ENCODE measurements at places on chromosomes 4 and X.

DNA sequence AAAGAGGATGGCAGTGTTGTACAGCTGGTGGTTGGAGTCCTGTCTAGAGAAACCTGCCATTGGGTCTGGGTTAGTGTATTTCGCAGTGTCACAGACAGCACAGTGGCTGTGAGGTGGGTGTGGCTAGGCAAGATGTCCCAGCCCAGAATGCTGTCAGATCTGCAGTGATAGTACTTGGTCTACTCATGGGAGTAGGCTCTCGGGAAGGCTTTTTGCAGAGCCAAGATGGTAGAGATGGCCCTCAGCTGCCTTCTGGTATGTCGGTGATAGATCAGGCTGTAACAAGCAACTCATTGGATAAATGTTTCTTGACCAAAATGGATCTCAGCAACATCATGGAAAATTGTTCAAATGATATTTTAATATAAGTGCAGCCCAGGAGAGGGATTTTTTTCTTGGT, 84.3 kb upstream of the WDR1 start:
- DNase-seq, result no peak

DNA sequence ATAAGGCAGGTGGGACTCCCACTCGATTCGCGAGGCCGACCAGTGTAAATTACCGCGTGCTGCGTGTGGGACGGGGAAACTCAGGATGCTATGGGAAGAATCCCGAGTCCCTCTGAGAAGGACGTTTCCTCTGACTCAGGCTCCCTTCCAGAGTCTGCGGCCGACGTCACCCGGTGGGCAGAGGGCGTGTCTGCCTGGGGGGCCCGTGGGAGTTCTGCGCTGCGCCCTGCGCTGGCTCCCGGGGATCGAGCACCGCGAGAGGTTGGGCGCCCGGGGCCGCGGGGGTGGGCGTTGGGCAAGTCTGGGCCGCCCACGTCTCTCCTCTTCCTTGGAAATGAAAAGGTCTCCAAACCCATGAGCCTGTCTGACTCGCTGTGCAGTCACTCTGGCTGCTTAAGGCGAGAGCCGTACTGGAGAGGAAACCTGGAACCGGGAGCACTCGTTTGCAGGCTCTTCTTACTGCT, 568 bp downstream of the NIPAL1 start:
- peak; percentile 11 for DNase-seq

- DNase-seq, result peak; percentile 49
Measured at GRCh38 chrX:69133921-69134542, 31.2 kb downstream of the PJA1 start.

GRCh38 chr4:141102367-141102766, 30.9 kb downstream of the RNF150 start:
- peak; percentile 73 for DNase-seq

DNA sequence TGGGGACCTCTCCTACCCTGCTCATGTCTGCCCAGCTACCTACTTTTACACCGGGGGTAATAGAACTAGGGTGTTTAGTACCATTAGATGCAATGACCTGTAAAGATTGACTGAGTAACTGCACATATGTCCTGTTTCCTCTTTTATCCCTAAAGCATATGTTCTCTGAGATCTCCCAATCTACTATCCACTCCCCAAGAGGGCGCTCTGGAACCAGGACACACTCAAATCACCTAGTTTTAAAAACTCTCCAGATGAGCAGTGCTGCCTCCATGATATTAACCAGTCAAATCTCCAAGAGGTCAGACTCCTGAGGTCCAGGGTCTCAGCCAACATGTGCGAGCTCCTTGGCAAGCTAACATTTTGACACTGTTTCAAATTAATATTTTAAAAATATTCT, 87.0 kb upstream of the TSPAN5 start:
- DNase-seq, result peak; percentile 18

DNA sequence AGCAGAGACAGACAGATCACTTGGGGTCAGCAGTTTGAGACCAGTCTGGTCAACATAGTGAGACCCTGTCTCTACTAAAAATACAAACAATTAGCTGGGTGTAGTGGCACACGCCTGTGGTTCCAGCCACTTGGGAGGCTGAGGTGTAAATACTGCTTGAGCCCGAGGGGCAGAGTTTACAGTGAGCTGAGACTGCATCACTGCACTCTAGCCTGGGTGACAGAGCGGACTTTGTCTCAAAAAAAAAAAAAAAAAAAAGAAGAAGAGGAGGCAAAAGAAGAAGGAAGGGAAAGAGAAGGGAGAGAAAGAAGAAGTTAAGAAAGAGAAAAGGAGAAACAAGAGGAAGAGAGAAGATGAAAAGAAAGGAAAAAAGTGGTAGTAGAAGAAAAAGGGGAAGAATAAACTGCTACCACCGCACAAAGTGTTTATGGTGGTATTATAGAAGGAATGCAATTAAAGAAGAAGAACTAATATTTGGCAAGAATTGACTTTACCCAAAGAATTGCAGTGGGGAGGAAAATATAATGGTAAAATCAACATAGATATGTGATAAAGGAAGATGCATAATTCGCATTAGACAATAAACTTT, 19.6 kb upstream of the NSUN7 start:
- DNase-seq, result no peak

GRCh38 chrX:95733426-95733825, 951.2 kb upstream of the DIAPH2 start:
- DNase-seq, result no peak

- no peak for DNase-seq
Measured at GRCh38 chr4:71110499-71110898, 117.0 kb downstream of the DCK start.

GRCh38 chr4:148787831-148788477, 345.7 kb upstream of the NR3C2 start:
- no peak for DNase-seq

GRCh38 chr4:110085131-110085530, 113.3 kb downstream of the ELOVL6 start:
- DNase-seq, result no peak

- no peak for DNase-seq
Measured at GRCh38 chrX:124226129-124226528, 106.3 kb upstream of the TEX13D start.

GRCh38 chr4:28548136-28548535, 1687.5 kb downstream of the STIM2 start:
- no peak for DNase-seq

DNA sequence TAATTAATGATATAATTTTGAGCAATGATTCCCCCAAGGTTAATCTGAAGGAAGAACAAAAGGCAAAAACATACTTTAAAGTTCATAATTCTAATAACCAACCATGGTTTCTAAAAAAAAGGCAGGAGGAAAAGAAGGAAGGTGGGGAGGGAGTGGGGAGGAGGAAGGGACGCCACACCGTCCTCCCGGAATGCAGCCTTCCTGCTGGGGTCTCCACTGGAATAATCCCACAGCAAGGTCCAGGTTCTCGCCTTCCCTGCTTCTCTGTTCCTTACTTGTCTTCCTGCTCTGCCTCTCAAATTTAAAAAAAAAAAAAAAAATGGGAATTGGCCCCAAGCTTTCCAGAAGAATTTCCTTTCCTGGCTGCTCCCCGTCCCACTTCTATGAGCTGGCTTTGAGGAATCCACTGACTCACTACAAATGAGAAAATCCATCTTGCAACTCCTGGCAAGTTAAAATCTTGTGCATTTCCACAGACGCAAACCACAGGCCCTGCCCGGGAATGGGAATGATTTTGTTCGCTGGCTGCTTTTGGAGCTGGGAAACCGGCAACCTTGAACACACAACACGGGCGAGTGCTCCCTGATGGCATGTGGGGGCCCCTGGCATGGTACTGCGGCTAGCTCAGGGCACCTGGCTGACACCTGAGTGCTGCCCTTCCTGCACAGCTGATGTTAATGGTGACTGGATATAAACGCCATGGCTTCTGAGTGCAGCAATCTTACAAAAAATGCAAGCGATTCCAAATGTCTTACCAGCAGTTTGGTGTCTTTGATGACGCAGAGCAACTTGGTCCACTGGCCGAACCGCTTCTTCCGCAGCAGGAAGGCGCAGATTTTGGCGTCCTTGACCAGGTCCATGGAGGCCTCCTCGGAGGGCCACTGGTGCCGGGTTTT, 97.0 kb downstream of the AFAP1 start:
- peak; percentile 95 for DNase-seq

GRCh38 chrX:131402124-131402811, 113.2 kb upstream of the IGSF1 start:
- no peak for DNase-seq

DNA sequence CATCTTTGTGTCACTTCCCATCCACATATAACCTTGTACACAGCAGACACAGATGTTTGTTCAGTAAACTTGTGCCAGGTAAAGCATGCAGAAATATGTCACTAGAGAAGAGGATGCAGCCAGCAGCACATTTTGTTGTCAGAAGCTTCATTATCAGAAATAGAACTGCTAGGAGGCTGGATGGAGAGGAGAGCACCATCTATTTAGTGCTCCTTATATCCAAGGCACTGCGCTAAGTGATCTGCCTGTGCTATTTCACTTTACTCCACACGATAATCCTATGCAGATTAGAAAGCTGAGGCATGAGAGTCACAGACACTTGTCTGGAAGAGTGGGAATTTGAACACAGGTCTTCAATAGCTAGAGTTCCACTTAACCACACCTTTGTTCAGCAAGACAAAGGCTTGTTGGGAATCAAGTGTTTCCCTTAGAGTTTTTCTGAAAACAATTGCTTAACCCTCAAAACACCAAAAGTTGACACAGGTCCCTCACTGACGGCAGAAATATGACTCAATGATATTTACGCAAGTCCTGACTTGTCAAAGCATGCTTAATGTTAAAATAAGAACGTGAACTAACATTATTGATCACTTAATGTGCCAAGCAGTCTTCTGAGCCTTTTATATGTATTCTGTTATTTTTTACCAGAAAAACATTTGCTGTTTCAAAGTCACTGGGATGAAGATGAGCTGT, 1.2 kb upstream of the QDPR start:
- no peak for DNase-seq

DNA sequence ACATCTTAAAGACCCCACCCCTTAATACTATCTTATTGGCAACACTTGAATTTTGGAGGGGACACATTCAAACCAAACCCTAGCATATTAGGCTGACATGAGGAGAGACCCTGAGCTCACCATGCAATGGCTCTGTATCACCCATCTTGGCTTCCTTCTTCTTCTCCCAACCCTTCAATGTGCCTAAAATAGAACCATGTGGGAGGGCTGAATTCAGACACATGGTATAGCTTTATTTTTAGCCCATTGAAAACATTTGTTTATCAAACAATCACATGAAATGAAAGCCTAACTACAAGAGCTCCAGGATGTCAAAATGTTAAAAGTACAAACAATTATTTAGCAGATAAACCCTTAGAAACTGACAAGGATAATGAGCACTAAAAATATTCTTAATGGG, 81.6 kb downstream of the RASL11B start:
- DNase-seq, result no peak

- peak; percentile 94 for DNase-seq
Measured at GRCh38 chr4:40316782-40317635, 18.1 kb upstream of the CHRNA9 start.

DNA sequence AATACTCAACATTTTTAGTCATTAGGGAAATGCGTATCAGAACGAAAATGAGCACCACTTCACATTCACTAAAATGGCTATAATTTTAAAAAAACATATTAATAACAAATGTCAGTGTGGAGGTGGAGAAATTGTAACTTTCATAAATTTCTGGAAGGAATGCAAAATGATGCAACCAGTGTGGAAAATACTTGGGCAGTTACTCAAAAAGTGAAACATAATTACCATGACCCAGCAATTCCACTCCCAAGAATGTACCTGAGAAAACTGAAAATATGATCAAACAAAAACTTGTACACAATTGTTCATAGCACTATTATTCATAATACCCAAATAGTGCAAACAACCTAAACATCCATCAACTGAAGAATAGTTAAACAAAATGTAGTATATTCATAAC, 76.1 kb upstream of the FAM241A start:
- peak; percentile 10 for DNase-seq

Data from fibroblast of gingiva (primary cell).